ENCODE measurements at places on chromosomes 5 and 9.

DNA sequence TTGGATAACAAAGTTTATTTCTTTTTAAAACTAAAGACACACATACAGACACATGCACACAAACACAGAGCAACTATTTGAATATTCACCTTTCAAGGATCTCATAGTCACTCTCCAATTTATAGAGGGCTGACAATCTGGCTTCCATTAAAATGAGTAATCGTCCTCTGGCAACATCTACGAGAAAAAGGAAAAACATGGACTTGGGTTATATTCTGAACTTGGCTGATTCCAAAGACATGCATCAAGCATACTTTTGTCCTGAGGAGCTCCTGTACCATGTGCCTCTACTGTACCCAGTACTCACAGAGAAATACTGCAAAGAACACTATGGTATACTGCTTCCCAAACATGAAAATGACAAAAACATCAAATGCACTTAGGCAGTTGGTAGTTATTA is 15.4 kb downstream of the IARS1 start:
- no peak for DNase-seq

- DNase-seq: no peak
These were observed 303.8 kb upstream of the IRX4 start for GRCh38 chr5:2186472-2187015.

- DNase-seq: no peak
These were observed 18.2 kb upstream of the IL7R start for GRCh38 chr5:35838370-35839042.

DNA sequence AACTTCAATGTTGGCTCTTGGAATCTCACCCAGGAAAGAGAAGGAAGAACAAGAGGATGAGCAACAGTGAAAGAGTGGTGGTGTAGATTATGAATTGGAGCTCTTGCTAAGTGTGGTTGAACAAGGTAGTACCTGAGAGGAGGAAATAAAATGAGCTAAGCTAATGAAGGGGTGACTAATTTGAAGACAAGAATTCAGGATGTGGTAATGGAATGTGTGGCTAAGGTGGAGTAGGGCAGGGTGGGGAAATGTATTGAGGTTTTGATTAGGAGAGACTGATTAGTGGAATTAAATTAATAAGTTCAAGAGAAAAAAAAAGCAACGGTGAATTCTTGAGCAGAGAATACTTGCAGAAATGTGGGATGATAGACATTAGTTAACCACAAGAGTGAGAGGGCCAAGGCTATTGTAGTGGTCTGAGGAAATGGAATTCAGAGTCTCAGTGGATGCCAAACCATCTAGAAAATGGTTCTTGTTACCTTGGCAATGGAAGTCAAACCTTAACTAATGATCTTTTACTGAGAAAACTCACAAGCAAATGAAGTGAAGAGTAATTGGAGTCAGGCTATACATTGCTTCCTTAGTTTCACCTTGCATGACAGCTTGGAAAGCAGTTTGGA is 648.3 kb upstream of the ZNF608 start:
- DNase-seq: no peak

DNA sequence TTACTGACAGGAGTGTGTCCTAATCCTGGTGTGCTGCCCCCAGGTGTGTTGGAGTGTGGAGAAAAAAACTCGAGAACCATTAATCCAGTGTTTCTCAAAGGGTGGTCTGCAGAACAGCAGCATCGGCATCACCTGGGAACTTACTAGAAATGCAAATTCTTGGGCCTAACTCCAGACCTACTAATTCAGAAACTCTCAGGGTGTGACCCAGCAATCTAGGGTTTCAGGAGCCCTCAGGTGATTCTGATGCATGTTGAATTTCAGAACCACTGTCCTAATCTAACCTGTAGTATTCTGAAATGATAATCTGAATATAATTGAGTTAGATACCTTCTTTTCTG is 30.0 kb upstream of the IL6ST start:
- DNase-seq: no peak

DNA sequence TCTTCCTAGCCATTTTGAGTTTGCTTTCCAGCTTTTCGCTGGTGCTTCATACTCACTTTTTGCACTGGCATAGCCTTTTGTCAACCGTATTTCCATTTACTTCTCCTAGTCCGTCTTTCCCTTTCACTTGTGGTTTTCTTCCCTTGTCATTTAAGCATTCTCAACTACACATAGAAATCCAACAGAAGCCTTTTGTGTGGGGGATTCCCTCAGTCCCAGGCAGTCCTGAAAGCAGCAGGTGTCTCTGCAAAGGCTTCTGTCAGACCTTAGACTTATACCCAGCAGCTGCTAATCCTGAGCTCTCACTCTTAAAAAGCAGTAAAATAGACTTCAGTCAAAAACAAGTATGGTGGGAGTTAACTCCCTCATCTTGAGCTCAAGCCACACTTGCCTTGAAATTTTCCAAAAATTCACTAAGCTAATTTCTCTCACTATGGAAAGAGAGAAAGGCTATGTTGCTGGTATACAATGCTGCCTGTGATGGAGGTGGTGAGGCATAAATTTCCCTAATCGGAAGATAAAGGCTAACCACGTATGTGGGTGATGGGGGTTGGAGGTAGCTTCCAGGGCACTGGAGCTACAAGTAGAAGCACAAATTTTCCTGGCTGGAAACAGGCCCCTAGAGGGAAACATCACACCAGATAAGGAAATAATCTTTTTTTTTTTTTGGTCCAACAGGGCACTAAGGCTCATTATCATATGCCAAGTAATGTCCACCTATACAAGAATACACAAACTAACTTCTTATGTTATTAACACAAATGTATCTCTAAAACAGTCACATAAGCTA is 34.8 kb upstream of the IFNK start:
- no peak for DNase-seq

GRCh38 chr5:130289132-130290088 is 385.1 kb downstream of the CHSY3 start:
- DNase-seq: no peak

DNA sequence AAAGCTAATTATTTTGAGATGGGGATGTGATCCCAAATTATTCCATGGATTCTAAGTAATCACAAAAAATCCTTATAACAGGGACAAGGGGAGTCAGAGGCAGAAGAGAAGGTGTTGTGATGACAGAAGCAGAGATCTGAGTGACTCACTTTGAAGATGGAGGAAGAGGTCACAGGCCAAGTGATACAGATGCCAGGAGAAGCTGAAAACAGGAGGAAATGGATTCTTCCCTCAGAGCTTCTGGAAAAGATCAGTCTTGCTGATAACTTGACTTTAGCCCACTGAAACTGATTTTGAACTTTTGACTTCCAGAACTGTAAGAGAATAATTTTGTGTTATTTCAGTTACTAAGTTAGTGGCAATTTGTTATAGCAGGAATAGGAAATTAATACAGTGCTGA is 105.3 kb downstream of the GCNT1 start:
- DNase-seq: no peak

- peak; percentile 83 for DNase-seq
These were observed at the start of gene LRRC70 for GRCh38 chr5:62578540-62578939. TSS of gene LRRC70 (plus strand) at chr5:62578819. CDS start at chr5:62579439, 620 bp downstream.

- no peak for DNase-seq
These were observed 33.5 kb downstream of the TMEM245 start for GRCh38 chr9:109086221-109086620.

DNA sequence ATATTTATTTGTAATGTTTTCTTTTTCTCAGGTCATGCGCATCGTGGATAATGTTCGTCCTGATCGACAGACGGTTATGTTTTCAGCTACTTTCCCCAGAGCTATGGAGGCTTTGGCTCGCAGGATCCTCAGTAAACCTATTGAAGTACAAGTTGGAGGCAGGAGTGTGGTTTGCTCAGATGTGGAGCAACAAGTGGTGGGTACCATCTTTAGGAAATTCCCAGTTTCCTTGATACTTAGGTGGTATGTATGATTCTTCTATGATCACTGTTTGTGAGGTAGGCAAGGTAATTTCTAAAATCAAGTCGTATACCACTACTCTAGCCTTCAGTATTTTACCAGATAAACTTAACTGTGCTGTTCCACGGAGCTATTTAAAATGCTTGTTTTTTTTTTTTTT is 36.2 kb downstream of the DDX46 start:
- no peak for DNase-seq

DNA sequence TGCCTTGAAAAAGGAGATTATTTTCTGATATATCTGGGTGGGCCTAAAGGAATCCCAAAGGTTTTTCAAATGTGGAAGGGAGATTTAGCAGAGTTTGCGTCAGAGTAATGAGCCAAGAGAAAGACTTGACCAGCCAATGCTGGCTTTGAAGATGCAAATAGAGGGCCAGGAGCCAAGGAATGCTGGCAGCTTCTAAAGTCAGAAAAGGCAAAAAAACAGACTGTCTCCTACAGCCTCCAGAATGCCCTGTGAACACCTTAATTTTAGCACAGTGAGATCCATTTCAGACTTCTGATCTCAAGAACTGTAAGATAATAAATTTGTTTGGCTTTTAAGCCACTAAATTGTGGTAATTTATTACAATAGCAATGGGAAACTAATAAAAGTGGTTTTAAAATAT is 122.6 kb upstream of the FREM1 start:
- no peak for DNase-seq

DNA sequence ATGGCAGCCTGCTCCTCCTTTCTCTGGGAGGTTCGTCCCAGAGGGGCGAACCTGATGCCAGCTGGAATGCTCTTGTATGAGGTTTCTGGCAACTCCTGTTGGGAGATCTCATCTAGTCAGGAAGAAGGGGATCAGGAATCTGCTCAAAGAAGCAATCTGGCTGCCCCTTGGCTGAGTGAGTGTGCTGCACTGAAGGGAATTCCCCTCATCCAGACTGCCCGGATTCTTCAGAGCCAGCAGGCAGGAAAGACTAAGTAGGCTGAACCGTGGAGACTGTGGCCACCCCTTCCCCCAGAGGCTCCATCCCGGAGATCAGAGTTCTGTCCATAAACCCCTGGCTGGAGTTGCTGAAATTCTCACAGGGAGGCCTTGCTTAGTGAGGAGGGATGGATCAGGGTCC is 476.0 kb downstream of the CSNK1G3 start:
- no peak for DNase-seq

DNA sequence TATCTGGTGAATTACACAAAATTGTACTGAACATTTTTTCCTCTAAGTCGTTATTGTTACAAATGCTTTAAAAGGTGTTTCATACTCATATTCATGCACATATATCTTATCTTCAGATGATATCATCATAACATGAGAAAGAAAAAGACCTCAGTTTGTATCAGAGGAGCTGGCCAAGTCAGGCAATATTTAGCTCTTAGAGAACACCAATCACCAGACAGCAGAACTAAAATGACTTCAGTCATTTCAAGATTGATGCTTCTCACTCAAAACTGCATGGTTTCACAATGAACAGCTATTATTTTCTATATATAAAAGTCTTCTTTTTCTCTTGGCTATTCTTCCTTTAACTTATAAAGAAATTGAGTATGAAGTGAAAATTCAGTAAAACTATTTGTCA is 44.6 kb downstream of the TSSK1B start:
- DNase-seq: no peak

- no peak for DNase-seq
These were observed 105.3 kb downstream of the RASGRF2 start for GRCh38 chr5:81065492-81065891.

- DNase-seq: no peak
These were observed 24.6 kb downstream of the TTF1 start for GRCh38 chr9:132381966-132382541.

DNA sequence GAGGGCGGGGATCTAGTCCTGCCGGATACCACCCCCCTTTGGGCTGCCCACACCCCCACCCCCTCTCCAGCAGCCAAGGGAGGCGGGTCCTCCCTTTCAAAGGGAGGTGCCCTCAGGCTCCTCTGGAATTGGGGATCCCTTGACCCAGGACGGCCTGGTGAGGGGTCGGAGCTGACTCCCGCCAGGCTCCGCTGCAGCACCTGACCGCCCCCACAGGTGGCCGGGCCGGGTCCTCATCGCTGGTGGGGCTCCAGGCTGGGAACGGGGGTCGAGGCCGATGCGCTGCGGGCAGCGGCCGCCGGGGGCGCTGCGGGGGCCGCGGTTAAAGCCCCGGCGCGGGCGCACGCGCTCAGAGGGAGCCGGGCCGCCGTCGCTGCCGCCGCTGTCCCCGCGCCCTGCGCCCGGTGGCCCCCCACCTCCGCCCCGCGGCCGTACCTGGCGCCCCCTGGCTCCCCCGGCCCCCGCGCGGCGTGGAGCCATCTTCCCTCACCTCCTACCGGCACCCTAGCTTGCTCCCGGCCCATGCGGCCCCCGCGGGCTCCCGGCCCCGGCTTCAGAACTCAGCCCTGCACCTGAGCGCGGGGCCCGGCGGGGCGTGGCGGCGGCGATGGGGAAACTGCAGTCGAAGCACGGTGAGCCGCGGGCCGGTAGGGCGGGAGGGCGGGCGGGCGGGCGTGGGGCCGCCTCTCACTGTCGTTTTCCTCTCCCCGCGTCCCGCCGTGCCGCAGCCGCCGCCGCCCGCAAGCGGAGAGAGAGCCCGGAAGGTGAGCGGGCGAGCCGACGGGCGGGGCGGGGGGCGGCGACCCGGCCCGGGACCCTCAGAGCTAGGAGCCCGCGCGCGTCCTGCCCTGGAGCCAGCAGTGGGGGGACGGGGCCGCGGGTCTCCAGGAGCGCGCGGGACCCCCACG is at the start of gene NKD2:
TSS of gene NKD2 (plus strand) at position 352 of the 908 bp plus-strand sequence. CDS start at position 608, 256 bp downstream.
- DNase-seq: peak; percentile 31

- DNase-seq: no peak
These were observed 114.2 kb upstream of the ADAMTS16 start for GRCh38 chr5:5025774-5026408.

GRCh38 chr9:121360601-121361374 is 9.3 kb downstream of the STOM start:
- DNase-seq: no peak

GRCh38 chr5:171952021-171952420 is 54.4 kb downstream of the FBXW11 start:
- no peak for DNase-seq

DNA sequence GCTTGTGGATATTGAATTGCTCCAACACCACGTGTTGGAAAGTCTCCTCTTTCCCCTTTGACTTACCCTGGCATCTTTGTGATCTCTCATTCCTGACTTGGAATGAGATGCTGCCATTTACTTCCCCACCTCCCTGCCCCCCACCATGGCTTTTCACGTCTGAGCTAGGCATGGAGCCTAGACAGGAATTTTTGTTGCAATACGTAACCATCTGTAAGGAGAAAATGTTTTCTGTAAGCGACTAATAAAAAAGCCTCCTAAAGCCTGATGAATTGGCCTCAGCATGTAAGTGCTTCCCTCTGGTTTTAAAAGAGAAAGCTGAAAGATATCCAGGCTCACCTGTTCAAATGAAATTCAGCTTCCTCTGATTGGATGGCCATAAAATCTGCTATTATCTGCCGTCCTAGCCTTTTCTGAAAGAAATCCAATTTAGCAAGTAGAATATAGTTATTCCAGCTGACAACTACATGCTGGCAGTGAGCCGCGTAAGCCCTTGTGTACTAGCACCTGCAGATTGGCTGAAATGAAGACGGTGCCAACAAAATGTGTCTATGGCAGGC is 200.1 kb downstream of the NSG2 start:
- DNase-seq: no peak

- no peak for DNase-seq
These were observed 1.0 kb upstream of the HCN1 start for GRCh38 chr5:45697201-45697600.

GRCh38 chr5:146005723-146006122 is 69.3 kb downstream of the SH3RF2 start:
- DNase-seq: no peak

DNA sequence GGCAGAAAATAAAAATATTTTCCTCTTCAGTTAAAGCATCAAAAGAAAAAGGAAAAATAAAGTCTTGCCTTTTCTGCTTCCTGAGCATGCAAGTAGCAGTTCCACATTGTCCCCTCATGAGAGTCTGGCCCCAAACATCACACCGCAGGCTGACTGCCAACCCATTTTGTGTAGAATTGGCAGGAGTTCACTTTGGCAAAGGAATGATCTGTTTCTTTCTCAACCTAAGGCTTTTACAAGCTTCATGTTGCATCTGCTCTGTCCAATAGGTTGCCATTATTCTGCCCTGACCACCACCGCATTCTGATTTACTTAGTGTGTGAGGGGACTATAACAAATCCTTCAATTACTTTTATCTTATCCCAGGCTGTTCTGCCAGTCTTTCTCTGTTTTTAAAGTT is 249.5 kb downstream of the ISL1 start:
- no peak for DNase-seq
